Fibroblast of skin of left biceps (primary cell): ENCODE measurements at places on chromosomes 16 and 17.
A peak's percentile ranks its signal among the peaks of the same experiment; 100 is the strongest.

GRCh38 chr17:82112914-82113311 lies 14.9 kb upstream of the FASN start:
- DNase-seq, result no peak

- no peak for DNase-seq
Measured at GRCh38 chr17:71460943-71461342, 659.9 kb upstream of the SOX9 start.

- DNase-seq, result peak; percentile 56
Measured at GRCh38 chr16:29290631-29291247, 115.8 kb downstream of the NPIPB11 start.

DNA sequence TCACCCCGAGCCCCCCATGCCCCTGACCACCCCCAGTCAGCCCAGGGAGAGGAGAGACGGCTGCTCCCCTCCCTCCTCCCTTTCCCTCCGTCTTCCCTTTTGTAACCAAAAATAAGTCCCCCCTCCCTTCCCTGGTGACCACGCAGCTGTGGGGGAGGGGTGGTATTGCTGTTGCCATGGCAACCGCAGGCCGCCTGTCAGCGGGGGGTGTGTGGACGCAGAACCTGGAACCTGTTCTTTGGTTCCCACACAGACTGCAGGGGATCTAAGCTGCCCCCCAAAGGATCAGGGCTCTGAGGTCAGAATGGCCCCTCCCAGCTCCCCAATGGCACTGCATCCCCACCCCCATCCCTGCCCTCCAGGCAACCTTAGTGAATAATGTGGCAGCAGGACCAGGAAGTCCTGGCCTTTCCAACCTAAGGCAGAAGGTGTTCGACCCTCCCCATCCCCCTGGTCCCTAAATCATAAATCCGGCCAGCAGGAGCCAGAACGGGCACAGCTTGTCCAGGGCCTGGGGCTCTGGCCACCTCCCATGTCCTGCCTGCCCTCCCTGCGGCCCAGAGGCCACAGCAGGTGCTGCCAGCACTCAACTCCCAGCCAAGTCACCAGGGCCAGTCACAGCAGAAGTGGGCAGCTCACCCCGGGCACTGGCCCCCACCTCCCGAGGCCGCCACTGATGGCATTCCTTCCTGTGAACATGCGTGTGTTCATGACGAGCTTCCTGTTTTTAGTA lies 12.0 kb downstream of the CA4 start:
- no peak for DNase-seq

- DNase-seq, result no peak
Measured at GRCh38 chr17:19002805-19003542, 1.6 kb downstream of the FAM83G start.

DNA sequence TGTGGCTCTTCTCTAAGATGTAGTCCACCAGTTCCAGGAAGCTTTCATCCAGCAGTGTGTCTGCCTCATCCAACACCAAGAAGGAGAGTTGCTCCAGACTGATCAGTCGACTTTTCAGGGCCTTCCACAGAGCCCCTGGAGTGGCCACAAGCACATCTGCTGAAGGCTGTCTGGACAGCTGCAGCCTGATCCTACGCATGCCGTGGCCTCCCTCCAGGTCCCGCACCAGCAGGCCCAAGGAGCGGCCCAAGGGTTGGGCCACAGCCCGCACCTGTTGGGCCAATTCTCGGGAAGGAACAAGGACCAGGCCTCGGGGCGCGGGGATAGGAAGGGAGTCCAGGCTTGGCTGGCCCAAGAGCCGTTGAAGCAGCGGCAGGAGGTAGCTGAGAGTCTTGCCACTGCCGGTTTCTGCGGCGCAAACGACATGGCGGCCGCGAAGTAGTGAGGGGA lies 729 bp downstream of the DDX28 start:
- no peak for DNase-seq

DNA sequence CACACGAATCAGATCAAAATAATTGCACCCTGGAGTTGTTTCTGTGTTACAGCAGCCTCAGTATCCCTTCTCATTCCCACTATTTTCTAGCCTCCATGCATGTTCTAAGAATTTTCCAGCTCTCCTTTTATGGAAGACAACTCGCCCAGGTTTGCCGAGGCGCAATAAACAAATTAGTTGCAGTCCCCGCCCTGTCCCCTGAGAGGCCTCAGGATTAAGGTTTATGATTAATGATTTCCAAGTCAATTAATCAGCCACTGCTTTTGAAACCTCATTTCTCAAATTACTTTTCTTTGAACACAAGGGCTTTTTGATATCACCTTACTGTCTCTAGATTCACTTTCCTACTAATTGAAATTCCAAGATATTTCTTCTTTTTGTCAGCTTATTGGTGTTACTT lies 138.3 kb upstream of the HSBP1 start:
- no peak for DNase-seq
